CD4-positive, alpha-beta T cell (primary cell): ENCODE measurements at places on chromosomes 4 and X. TPM values are rescaled to one million over a fixed set of nuclear protein-coding genes. Genes with fewer than 3 reads are reported as not detected.

Gene FATE1
- not detected for total RNA-seq

Gene EMCN
- not detected for total RNA-seq

DNA sequence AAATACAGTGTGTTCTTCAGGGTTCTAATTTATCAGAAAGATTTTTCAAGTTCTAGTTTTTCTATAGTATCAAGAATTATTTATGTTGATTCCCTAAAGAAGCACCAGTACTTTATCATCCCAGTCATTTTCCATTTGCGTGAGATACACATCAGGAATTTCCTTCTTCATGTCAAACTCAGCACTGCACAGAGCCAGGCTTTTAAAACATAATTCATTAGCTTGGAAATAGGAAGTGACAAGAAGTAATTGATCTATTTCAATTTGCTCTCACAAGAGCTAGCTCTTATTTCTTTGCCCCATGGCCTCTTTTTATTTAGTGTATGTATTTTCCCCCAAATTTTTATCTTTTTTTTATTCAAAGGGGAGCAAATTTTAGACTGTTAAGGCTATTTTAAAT, 13.0 kb upstream of the SLC10A4 start:
- no peaks in the 10 kb centered on the region for H3K27me3 ChIP-seq
- H3K27ac ChIP-seq = no peak overlapping the region
- H3K4me1 ChIP-seq = no peaks in the 10 kb centered on the region
- no peak overlapping the region for H3K4me3 ChIP-seq

Gene FDCSP
- total RNA-seq = not detected

DNA sequence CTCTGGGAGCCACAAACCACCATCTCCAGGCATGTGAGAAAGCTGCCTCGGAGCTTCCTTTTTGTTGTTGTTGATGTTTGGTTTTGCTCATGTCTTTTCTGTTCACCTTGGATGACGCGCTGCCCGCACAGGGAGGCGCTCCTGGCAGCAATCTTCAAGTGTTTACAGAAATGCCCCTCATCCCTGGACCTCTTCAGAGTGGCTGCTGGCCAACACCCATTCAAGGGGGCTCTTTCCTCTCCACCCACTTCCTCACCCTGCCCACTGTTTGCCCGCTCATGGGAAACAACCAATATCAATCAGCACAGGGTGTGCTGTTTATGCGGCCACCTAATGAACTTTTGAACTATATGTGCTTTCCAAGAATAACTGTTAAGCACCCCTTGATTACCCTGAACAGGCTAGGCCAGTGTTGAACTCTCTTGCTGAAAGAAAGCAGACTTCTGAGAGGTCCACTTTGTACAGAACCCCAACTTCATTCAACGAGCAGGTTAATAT, 355.1 kb upstream of the CLNK start:
- no peak overlapping the region for H3K4me3 ChIP-seq
- no peak for DNase-seq
- H3K36me3 ChIP-seq = no peaks in the 10 kb centered on the region

DNA sequence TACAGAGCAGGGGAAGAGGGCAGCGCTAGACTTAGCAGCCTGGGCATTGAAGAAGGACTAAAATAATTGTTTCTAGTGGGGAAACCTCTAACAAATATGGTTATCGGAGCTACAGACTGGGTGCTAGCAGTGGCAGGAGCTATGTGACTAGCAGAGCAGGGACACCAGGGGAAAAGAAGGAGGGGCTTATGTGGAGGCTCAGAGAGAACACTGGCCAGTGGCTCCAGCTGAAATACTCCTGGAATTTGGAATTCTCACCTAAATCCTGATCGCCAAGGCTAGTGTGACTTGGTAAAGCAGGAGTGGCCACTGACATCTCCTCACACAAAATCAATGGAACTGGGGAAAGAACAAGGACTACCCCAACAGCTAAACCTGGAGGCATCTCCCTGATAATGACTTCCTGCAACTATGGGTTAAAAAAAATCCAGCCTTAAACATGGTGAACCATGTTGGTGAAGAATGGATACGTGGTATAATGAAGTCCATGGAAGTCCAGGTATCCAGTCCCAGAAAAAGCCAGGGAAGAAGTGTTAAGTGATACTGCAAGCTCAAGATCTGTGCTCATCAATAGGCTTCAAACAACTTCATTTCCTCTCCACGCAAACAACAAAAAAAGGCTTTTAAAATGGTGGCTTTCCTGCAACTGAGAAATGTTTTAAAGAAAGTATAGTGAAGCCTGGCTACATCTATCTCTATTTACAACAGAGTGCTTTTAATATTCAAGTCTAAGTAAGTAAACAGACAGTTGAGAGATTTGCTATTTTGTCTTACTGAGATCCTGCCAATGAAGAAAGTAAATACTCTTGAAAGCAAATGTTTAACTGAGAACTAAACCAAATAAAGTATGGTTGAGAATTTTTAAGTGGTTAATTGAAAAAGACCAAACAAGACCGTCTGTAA, 1.8 kb downstream of the TAPT1 start:
- H3K27me3 ChIP-seq = no peaks in the 10 kb centered on the region
- H3K4me3 ChIP-seq = peak overlapping the region; percentile 80
- no peak for DNase-seq
- no peak overlapping the region for H3K27ac ChIP-seq
- H3K4me1 ChIP-seq = peaks cover 25% of the 10 kb centered on the region
- H3K36me3 ChIP-seq = peaks cover 5% of the 10 kb centered on the region

DNA sequence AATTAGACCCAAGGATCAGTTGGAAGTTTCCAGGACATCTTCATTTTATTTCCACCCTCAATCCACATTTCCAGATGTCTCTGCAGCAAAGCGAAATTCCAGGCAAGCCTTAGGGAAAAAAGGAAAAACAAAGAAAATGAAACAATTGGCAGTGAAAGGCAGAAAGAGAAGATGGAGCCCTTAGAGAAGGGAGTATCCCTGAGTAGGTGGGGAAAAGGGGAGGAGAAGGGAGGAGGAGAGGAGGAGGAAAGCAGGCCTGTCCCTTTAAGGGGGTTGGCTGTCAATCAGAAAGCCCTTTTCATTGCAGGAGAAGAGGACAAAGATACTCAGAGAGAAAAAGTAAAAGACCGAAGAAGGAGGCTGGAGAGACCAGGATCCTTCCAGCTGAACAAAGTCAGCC, at the start of gene PLP1:
Gene PLP1, plus strand, starts transcription at position 295 of the 400 bp plus-strand sequence. CDS start 156 bp downstream, outside the sequence.
- H3K27ac ChIP-seq = no peak within 1 kb of the TSS
- no peaks in the 10 kb centered on the region for H3K27me3 ChIP-seq
- H3K4me3 ChIP-seq = no peak within 1 kb of the TSS
- no peaks in the 10 kb centered on the region for H3K4me1 ChIP-seq
- no peaks in the 10 kb centered on the region for H3K36me3 ChIP-seq

GRCh38 chrX:154063234-154063633, 34.3 kb downstream of the MECP2 start:
- no peaks in the 10 kb centered on the region for H3K27me3 ChIP-seq
- peaks cover 18% of the 10 kb centered on the region for H3K36me3 ChIP-seq
- peaks cover 80% of the 10 kb centered on the region for H3K4me1 ChIP-seq

GRCh38 chr4:73329300-73329699, 70.7 kb upstream of the ANKRD17 start:
- H3K27me3 ChIP-seq = no peaks in the 10 kb centered on the region
- H3K4me3 ChIP-seq = no peak overlapping the region
- no peak for DNase-seq
- H3K27ac ChIP-seq = no peak overlapping the region
- H3K4me1 ChIP-seq = no peaks in the 10 kb centered on the region

DNA sequence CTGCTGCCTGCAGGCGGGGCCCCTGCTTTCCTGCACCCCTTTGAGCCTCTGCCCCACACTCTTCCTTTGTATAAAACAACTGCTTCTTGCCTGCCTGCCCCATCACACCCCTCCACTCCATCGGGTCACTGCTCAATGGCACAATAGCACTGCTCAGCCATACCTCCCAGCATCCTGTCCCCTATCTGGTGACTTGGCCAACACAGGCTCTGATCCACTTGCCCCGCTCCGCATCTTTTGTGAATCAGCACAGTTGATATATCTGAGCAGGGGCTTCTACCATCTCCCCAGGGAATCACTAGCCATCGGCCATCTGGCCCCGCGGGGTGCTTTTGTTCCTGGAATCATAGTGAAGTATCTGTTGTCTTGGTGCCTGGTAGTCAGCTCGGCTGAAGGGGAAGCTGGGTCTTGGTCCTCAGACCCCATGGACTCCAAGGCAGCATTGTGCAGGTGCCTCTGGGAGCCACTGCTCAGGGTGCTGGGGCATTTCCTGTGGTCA, 45.3 kb downstream of the MAP7D3 start:
- peaks cover 39% of the 10 kb centered on the region for H3K4me1 ChIP-seq
- H3K27ac ChIP-seq = no peak overlapping the region
- DNase-seq = no peak
- peaks cover 17% of the 10 kb centered on the region for H3K36me3 ChIP-seq

Gene MTM1
- 26.9 TPM for total RNA-seq

Gene DRD5
- not detected for total RNA-seq

DNA sequence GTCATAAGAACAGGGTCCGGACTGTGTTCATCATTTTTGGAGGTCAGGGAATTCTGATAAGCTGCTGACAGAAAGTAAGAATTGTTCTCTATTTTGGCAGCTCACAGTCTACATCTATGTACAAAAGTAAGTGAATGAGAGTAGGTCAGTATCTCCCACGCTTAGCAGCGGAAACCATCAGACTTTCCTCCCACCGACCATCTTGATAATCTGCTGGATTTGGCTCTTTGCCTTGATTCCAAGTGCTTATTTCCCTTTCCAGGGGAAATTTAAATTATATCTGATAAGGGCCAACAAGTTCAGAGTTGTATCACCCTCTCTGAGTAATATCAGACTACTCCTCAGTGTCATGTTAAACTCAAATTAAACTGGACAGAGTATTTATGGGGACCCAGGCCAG, 118.0 kb downstream of the CAMK2D start:
- no peak overlapping the region for H3K27ac ChIP-seq
- no peaks in the 10 kb centered on the region for H3K36me3 ChIP-seq
- no peak overlapping the region for H3K4me3 ChIP-seq
- no peak for DNase-seq
- H3K27me3 ChIP-seq = no peaks in the 10 kb centered on the region

DNA sequence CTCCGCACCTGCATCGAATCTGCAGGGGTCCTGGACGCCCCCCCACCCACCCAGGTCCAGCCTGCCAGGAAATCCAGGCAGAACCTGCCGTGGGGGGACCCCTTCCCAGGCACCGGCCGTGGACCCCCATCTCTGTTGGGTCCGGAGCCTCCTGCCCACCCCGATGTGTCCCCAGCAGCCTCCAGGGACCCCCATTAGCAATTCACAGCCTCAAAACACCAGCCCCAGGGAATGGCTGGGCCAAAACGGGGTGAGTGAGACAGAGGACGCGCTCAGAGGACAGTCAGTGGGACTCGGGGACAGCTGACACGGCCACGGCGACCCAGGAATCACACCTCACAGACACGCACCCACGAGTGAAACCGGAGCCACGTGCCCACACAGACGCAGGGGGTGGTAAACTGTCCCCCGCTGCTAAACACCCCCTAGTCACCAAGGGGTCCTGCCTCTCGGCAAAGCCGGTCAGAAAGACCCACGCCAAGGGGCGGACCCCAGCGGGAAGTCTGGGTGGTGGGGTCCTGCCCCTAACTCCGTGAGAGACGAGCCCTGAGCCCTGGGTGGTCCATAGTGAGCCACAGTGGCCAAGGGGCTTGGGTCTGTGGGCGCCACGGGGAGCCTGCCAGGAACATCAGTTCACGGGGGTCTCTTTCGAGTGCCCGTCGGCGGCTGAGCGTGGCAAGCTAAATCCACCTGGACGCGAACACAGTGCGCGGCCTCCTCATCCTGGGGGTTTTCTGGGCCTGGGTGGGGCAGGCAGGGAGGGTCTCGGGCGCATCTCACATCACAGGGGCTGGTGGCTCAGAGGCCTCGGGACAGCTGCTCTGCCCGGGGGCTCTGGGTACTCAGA, 126.5 kb upstream of the NKX1-1 start:
- H3K27ac ChIP-seq = no peak overlapping the region
- H3K27me3 ChIP-seq = peaks cover 18% of the 10 kb centered on the region
- no peak overlapping the region for H3K4me3 ChIP-seq
- no peaks in the 10 kb centered on the region for H3K4me1 ChIP-seq
- no peak for DNase-seq

- H3K4me3 ChIP-seq = no peak overlapping the region
- H3K36me3 ChIP-seq = no peaks in the 10 kb centered on the region
- peaks cover 3% of the 10 kb centered on the region for H3K4me1 ChIP-seq
- no peaks in the 10 kb centered on the region for H3K27me3 ChIP-seq
- DNase-seq = no peak
Measured at GRCh38 chr4:15428611-15429010, 778 bp downstream of the C1QTNF7 start.

- no peak for DNase-seq
- H3K36me3 ChIP-seq = no peaks in the 10 kb centered on the region
- H3K27ac ChIP-seq = no peak overlapping the region
- H3K4me3 ChIP-seq = peak overlapping the region; percentile 57
- no peaks in the 10 kb centered on the region for H3K27me3 ChIP-seq
- peaks cover 54% of the 10 kb centered on the region for H3K4me1 ChIP-seq
Measured at GRCh38 chrX:46577221-46578005, 3.8 kb downstream of the CHST7 start.

Gene AKAP4
- total RNA-seq = not detected

- no peaks in the 10 kb centered on the region for H3K36me3 ChIP-seq
- no peak overlapping the region for H3K4me3 ChIP-seq
- no peak for DNase-seq
Measured at GRCh38 chr4:108240366-108240765, 71.6 kb upstream of the LEF1 start.

DNA sequence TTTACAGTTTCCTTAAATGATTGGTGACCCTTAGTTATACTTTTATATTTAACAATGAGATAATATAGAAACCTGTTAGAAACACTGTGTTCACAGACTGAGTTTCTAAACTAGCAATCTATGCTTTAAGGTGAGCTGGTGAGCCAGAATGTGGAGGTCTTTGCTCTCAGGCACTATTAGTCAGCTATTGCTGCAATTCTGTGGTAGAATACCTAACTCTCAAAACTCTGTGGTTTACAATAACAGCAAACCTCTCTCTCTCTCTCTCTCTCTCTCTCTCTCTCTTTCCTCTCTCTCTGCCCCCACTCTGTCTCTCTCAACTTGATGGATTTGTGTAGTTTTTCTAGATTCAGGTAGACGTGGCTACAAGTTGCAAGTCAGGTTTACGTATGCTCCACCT, 17.6 kb upstream of the LCORL start:
- H3K27ac ChIP-seq = no peak overlapping the region
- no peaks in the 10 kb centered on the region for H3K4me1 ChIP-seq
- DNase-seq = no peak
- H3K27me3 ChIP-seq = peaks cover 8% of the 10 kb centered on the region
- H3K4me3 ChIP-seq = no peak overlapping the region

- no peaks in the 10 kb centered on the region for H3K36me3 ChIP-seq
- no peak overlapping the region for H3K27ac ChIP-seq
- H3K4me1 ChIP-seq = no peaks in the 10 kb centered on the region
- H3K27me3 ChIP-seq = peaks cover 7% of the 10 kb centered on the region
Measured at GRCh38 chr4:87872028-87872427, 39.3 kb downstream of the MEPE start.

Gene RASGEF1B
- total RNA-seq = 73.1 TPM

Gene C4orf51
- total RNA-seq = not detected

- H3K4me1 ChIP-seq = peaks cover 13% of the 10 kb centered on the region
- peak within 1 kb of the TSS; percentile 67 for H3K4me3 ChIP-seq
- DNase-seq = peak; percentile 82
- no peaks in the 10 kb centered on the region for H3K36me3 ChIP-seq
- H3K27ac ChIP-seq = no peak within 1 kb of the TSS
Measured at GRCh38 chrX:141176586-141177451, at the start of gene LDOC1. TSS of gene LDOC1 (minus strand) at chrX:141177129. CDS start at chrX:141177021, 108 bp downstream.
